Pulmonary artery endothelial cell (primary cell): ENCODE measurements at places on chromosomes 16 and 17. TPM values are rescaled to one million over a fixed set of nuclear protein-coding genes. Genes with fewer than 3 reads are reported as not detected.

DNA sequence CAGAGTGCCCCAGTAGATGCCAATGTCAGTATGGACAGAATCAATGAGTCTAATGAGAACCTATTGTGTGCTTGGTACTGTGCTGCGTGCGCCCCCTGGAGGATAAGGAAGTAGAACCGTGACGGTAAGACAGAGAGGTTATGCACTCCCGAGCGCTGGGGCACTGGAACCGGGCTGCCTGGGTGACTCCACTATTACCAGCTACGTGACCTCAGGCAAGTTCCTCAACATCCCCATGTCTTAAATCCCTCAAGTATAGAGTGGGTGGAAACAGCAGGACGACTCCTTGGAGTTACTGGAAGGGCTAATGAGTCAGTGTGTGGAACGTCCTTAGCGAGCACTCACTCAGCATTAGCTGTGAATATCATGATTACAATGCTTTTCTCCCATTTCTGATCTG is 16.2 kb downstream of the CHST4 start:
- no peak for DNase-seq

C16orf89 gene
- total RNA-seq, result not detected in 2 replicates

FOXF1 gene
- 0.07 and 0.11 TPM in 2 replicates for total RNA-seq

GRCh38 chr16:51540259-51540658 is 389.2 kb upstream of the SALL1 start:
- no peak for DNase-seq

GRCh38 chr16:85905110-85906095 is 6.4 kb downstream of the IRF8 start:
- DNase-seq, result no peak

HAP1 gene
- 0.07 and 0.18 TPM in 2 replicates for total RNA-seq

NHERF1 gene
- total RNA-seq, result 10.0 and 12.0 TPM in 2 replicates

GRCh38 chr17:7296189-7296861 is 1.9 kb upstream of the YBX2 start:
- peak; percentile 44 for DNase-seq

LYRM9 gene
- 1.1 and 5.9 TPM in 2 replicates for total RNA-seq

DNA sequence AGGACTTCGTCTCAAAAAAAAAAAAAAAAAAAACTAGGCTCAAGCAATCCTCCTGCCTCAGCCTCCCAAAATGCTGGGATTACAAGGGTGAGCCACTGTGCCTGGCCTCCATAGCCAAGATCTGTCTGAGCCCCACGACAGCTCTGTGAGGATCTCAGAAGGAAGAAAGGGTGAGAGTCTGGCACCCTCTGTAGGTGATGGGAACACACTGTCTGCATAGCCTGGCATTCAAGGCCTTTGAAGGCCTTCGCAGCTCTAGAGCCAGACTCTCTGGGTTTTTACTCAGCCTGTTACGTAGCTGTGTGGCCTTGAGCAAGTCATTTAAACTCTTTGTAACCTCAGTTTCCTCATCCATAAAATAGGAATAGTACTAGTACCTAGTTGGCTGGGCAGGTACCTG is 6.3 kb upstream of the XPO6 start:
- DNase-seq, result no peak

- DNase-seq, result no peak
Observed at GRCh38 chr16:57031156-57031555, 41.8 kb downstream of the NLRC5 start.

GRCh38 chr17:17987901-17988300 is 15.2 kb downstream of the DRC3 start:
- no peak for DNase-seq

DNA sequence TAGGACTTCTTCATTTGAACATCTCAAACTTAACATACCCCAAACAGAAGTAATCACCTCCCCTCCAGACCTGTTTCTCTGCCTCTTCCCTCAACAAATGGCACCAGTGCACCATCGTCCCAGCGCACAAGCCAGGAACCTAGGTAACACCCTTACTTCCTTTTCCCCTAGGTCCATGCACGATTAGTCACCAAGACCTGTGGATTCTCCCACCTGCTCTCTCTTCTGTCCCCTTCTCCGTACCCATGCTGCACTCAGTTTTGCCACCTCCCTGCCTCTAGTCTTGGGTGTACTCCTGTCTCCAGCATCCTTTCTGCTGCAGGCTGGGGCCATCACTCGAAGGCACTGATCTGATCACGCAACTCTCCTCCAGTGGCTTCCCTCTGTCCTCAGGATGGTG is 3.2 kb downstream of the EMC8 start:
- no peak for DNase-seq

GRCh38 chr16:83113317-83113716 is 486.5 kb downstream of the CDH13 start:
- DNase-seq, result no peak

- no peak for DNase-seq
Observed at GRCh38 chr17:81508639-81509206, 3.9 kb downstream of the ACTG1 start.

- DNase-seq, result no peak
Observed at GRCh38 chr16:7363422-7364417, 31.1 kb downstream of the RBFOX1 start.

- DNase-seq, result no peak
Observed at GRCh38 chr17:77228241-77228752, 87.5 kb downstream of the SEC14L1 start.

MSRB1 gene
- total RNA-seq, result 10.9 and 11.1 TPM in 2 replicates

DNA sequence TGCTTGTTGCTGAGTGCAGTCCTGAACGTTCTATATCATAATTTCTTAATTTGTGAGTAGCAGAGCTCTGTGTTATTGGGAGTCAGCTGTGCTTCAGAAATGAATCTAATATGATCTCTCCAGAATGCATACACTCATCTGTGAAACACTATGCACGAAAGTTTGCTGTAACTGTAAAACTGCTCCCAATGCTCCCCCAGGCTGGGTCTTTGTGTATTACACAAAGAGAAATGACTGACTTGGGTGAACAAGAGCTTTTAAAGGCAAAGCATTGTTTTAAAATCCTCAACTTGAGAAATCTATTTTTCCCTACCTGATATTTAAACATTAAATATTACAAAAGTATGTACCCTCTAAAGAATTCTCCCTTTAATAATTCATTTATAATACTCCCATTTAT is 636.7 kb upstream of the KIF2B start:
- DNase-seq, result no peak

- DNase-seq, result no peak
Observed at GRCh38 chr17:63881935-63882601, at the start of gene GH2. GH2 (minus strand) TSS chr17:63881944; CDS start chr17:63881801, 143 bp downstream.

SMIM22 gene
- not detected in 2 replicates for total RNA-seq

GRCh38 chr17:81870131-81870980 is 781 bp downstream of the ARHGDIA start:
- DNase-seq, result no peak

DNA sequence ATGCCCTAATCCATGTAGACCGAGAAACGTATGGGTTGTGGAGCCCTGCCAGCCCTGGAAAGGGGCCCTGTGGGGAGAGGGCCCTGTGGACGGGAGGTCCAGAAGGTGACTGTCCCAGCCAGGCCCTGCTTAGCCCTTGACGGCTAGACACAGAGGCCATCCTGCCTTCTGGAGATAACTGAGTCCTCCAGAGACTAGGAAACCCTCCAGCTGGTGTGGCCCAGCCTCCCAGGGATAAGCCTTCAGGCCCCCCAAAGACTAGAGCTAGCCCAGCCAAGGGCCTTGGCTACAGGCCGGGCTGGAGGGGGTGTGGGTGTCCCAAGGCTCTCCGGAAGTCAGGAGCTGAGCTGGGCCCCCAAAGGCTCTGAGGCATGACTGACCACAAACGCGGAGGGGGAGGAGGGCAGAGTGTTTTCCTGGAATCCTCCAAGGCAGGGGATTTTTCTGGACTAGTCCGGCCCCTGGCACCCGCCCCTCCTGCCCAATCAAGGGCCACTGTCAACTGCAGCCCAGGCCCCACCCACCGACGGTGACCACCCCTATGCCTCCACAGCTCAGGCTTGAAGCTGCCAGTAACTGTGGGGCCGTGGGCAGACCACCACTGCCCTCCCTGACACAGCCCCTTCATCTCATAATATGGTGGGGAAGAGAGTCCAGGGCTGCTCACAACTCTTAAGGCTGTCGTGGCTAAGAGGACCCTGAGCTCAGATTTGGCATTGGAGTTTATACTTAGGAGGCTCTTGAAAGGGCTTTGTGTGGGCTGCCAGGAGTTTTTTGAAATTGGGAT is 885 bp upstream of the VASN start:
- no peak for DNase-seq

HSD17B2 gene
- total RNA-seq, result 0.13 and 1.7 TPM in 2 replicates
